ENCODE measurements at places on chromosomes 2 and 18.

DNA sequence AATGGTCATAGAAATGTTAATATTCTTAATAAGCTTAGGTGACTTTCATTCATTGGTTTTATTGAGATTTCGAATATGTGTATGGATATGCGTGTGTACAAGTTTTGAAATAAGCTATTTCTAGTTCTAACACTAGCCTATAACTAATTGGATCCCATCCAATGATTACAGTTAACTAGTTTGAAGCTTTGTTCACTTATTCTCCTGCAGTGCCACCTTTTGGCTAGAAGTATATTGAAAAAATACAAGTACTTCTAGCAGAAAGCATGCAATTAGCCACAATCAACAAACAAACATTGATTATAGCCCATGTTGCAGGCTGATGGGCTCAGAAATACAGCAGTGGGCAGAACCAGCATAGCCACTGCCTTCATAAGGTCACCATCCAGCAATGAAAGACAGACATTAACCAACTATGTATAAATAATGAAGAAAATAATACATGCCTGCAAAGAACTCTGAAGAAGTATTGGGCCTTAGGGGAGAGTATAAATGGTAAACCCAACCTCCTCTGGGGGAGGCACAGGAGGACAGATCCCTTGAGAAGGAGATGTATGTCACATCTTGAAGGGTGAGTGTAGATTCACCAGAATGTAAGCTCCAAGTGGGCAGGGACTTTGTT lies 5.1 kb upstream of the PIEZO2 start:
- DNase-seq = no peak

- no peak for DNase-seq
Observed at GRCh38 chr2:189157456-189157855, 22.1 kb downstream of the COL5A2 start.

GRCh38 chr2:1516798-1517060 lies 103.5 kb downstream of the TPO start:
- no peak for DNase-seq

DNA sequence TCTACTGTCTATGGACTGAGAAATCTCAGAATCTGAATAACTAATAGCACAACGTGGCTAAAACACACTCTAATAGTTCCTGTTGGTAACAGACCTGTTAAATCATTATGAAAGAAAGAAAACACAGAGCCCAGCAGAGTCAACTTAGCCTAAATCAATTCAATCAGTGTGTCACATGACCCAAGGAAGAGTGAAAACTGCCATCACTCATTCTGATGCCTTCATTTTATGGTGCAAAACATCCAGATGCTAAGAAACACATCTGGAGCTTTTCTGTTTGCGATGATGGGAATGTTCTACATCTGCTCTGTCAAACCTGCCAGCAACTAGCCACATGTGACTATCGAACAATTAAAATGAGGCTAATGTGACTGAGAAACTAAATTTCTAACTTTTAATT lies 295.7 kb upstream of the TRIB2 start:
- DNase-seq = no peak

- peak; percentile 52 for DNase-seq
Observed at GRCh38 chr2:96116424-96116878, at the start of gene ADRA2B. ADRA2B (minus strand) TSS chr2:96116571; CDS start chr2:96116149, 422 bp downstream.

DNA sequence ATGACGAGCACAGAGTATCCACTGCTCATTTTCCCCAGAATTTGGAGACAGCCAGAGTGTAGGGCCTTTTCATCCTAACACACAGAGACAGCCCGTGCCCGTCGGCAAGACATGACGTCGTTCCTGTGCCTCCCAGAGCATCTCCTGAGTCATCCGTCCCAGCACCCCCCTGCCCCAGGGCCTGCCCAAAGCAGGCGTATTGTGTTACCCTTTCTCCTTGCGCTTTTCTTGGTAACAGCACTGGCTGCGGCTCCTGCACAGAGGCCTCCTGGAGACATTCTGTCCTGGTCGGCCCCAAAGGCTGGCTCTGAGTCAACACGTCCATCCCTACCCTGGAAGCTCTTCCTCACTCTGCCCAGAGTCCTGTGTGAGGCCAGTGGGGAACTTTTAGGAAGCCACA lies 217.1 kb downstream of the KLHL29 start:
- peak; percentile 94 for DNase-seq

DNA sequence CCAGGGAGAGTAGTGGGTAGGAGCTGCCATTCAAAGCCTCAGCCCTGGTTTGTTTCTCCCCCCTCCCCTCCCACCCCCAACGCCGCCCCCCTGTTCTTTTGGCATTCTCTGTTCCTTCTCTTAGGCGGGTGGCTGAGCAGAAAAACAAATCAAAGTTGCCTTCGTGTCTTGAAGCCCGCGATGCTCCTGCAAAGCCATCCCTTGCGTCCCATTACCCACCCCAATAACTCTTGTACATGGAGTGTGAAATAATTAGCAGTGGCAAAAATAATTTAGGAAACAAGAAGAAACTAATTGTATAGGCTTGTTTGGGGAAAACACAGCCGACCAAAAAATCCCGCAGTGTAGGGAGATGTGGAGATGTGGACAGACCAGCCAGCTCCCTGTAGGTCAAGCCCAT lies 59.6 kb downstream of the CELF4 start:
- DNase-seq = no peak

GRCh38 chr18:58284699-58285448 lies 240.8 kb downstream of the NEDD4L start:
- no peak for DNase-seq

GRCh38 chr2:63778391-63778790 lies 63.3 kb upstream of the UGP2 start:
- DNase-seq = no peak

- no peak for DNase-seq
Observed at GRCh38 chr2:239148495-239149200, 252.2 kb downstream of the HDAC4 start.

GRCh38 chr2:241000831-241001321 lies 2.5 kb downstream of the SNED1 start:
- no peak for DNase-seq

DNA sequence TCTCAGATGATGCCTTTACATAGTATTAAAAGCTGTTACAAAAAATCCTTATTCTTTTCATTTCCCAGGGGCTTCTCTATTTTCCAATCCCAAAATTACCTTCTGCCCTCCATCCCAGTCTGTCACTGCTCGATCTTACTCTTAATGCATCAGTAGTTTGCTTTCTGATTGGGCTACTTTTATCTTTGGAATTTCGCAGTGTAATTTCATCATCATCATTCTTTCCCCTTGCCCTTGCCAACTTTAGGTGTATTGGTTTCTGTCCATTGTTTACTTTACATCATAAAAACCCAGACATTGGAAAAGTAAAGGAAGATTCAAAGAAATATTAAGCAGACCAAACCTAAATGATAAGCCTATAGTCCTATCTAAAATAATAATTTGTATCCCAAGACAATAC lies 457.2 kb downstream of the PIK3C3 start:
- no peak for DNase-seq

- no peak for DNase-seq
Observed at GRCh38 chr2:107338059-107338458, 452.1 kb upstream of the ST6GAL2 start.

- DNase-seq = no peak
Observed at GRCh38 chr2:215059724-215060123, 78.7 kb downstream of the ABCA12 start.

GRCh38 chr2:18123577-18123976 lies 245.1 kb downstream of the KCNS3 start:
- DNase-seq = no peak

GRCh38 chr2:220276741-220277444 lies 649.5 kb downstream of the SLC4A3 start:
- DNase-seq = no peak

DNA sequence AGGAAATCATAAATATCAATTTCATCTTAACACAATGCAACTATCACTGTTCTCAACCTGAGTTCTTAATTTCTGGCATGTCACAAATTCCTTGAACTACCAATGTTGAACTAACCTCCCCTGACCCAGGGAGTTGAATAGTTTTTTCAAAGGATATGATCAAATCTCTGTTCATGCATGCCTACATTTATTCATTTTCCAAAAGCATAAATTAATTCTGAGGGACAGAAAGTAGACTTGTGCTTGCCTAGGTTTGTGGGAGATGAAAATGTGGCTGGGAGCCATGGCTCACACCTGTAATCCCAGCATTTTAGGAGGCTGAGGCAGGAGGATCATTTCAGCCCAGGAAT lies 175.7 kb downstream of the TGIF1 start:
- no peak for DNase-seq

DNA sequence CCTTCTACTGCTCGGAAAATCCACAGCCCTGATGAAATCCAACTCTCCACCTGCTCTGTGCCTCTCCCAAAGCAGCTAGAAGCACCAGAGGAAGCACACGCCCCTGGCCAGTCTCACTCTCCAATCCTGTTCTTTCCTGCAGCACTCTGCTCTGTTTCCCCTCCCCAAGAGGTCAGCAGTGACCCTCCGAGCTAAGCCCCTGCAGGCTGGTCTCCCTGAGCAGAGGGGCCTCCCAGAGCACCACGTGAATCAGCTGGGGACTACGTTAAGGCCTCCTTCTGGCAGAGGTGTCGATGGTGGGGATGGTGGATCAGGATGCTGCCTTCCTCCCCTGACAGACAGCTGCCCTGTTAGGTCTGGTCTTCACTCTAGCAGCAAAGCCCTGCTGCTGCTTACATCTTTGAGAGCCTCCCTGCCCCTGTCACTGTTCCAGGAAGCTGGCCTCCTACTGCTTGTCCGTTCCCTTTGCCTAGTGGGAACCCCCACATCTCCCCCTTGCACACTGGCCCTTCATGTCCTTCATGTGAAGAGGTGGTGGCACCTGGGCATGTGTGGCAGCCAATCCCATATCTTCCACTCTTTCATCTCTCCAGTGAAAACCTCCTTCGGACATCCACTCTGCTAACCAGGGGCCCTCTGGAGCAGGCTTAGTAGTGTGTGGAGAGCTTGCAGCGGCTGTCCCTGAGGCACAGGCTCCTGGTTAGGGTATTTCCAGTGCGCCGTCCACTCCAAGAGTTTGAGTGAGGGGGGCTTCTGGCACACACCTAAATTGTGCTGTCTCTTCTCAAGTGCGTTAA lies 307.5 kb upstream of the HS6ST1 start:
- DNase-seq = no peak

- DNase-seq = no peak
Observed at GRCh38 chr18:22241921-22242361, 72.6 kb downstream of the GATA6 start.

GRCh38 chr2:121085801-121086200 lies 199.2 kb downstream of the TFCP2L1 start:
- no peak for DNase-seq

DNA sequence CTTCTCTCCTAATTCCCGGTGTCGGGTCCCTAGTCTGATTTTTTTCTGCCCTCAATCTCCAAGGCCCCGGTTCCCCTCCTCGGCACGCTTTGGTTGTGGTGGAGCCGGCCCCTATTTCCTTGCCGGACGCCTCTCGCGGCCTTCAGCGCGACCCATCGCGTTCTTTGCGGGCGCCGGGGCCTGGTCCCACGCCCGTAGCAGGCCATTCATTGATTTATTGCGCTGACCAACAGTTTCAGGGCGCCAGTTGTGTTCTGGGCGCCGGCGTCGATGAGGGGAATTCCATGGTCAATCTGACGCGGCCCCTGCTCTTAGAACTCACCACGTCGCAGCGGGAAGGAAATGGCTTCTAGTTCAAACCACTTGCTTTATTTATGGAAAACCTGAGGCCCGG lies 396 bp downstream of the CNOT9 start:
- DNase-seq = peak; percentile 81

DNA sequence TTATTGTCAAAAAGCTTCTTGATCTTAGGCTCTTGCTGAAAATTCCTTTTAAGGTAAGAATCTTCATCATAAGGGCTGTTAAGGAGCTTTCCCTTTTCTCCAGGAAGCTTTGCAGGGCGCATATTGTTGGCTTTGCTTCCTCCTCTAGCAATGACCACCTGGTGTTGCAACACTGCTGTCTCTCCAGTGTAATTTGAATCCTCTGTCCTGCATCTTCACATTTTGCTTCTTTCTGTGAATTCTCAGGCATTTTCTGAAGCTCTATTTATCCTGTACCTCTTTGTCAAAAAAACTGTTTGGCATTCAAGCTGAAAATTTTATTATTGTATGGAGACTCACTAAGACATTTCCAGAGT lies 533.1 kb upstream of the CHAC2 start:
- DNase-seq = peak; percentile 1

DNA sequence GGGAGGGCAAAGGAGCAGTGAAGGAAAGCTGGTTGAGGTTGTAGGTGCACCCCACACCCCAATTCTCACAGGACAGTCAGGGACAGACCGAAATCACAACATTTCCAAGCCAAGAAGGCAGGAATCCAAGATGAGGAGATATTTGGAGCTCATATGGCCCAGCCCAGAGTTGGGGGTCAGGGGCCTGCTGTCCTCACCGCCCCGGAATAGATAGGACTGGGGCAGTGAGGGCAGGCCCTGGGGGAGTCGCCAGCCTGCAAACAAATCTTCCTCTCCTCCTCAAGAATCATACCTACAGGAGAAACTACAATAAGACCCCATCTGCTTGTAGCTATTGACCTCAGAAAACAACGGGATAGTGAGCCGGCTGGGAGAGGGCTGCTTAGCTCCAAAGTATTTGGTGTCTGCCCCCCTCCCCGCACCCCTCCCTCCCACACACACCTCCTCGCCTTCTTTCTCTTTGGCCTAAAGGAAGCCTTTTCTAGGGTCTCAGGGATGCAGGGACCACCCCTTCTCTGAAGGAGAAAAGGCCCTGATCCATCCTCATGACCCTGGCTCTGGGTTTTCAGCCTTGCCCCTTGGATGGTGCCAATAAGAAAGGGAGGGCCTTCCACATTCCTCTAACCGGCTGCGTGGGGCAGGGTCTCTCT lies 3.8 kb downstream of the EN1 start:
- DNase-seq = no peak

- no peak for DNase-seq
Observed at GRCh38 chr2:113755835-113756354, 547 bp downstream of the SLC35F5 start.

GRCh38 chr2:239279508-239280295 lies 121.1 kb downstream of the HDAC4 start:
- DNase-seq = peak; percentile 21

- no peak for DNase-seq
Observed at GRCh38 chr18:53772293-53772692, 452.2 kb downstream of the MBD2 start.

GRCh38 chr2:8346208-8346607 lies 335.6 kb upstream of the ID2 start:
- DNase-seq = no peak

DNA sequence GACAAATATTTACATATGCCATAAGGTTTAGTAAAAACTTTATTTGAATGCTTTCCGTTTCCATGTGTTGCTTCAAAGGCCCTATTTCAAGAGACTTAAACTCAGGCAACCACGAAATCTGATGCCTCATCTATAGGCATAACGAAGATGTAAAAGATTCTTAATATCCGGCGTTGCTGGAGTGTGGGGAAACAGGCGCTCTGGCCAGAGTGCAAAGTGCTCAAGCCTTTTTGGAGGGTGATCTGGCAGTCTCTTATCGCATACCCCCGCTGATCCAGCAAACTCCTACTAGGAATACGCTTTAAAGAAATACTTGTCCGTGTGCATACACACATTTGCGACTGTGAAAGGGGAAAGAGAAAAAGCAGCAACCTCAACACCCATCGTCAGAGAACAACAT lies 108.8 kb downstream of the NOL10 start:
- no peak for DNase-seq

DNA sequence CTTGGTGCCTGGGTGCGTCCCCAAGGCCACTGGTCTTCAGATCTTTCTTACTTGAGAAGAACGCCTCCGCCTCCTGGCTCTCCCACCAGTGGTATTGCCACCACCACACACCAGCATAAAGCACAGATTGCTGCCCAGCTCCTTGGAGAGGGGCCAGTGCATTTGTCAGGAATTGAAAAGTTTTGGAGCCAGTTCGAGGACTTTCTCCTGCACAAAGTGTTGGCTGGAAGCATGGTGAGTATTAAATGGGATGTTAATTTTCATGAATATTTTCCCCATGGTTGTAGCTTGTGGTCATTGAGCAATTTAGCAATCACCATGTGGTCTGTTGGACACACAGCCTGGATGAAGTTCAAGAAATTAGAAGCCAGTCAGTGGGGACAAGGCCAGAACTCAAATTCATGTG lies 684.6 kb upstream of the FANCL start:
- peak; percentile 89 for DNase-seq

Data from foreskin fibroblast (primary cell).